Fibroblast of mammary gland (primary cell): ENCODE measurements at places on chromosomes 11 and 22.

DNA sequence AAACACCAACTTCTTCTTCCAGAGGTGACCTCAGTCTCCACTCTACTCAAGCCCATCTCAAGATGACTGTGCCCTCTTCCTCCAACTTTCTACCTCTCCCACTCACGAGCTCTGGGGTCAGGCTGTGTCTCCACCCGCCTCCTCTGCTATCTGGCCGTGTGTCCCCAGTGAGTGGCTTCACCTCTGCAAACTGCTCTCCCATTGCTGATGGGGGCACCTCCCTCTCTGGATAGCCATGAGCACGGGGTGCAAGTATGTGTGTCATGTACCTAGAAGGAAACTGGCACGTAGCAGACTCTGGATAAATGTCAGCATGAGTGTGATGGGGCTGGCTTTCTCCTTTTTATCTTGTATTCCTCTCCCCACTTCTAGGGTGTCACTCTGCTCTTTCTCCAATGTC is 18.3 kb upstream of the RAC2 start:
- no peak for DNase-seq

GRCh38 chr11:11558826-11559225 is 63.0 kb downstream of the GALNT18 start:
- DNase-seq = no peak

GRCh38 chr11:87081358-87081757 is 43.6 kb downstream of the TMEM135 start:
- DNase-seq = no peak

DNA sequence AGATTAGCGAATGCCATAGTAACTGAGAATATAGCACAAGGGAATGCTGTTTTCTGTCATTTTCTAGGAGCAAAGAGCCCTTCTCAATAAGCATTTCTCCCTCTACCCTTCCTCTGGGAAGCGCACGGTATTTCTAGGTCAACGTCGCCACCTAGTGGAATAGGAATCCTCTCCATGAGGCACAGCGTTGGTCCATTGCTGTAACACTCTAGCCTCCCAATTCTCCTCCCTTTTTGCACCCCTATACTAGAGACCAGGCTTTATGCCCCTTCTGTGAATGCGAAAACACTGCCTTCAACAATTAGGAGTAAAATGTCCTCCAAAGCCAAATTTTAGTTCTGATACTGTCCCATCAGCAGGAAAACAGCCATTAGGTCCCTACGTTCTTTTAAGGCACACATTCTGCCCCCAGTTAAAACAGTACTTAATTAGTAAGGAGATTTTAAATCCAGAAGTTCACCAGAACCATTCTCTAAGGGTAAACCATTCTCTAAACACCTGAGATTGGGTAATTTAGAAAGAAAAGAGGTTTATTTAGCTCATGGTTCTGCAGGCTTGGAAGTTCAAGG is 12.8 kb upstream of the HYLS1 start:
- peak; percentile 74 for DNase-seq

DNA sequence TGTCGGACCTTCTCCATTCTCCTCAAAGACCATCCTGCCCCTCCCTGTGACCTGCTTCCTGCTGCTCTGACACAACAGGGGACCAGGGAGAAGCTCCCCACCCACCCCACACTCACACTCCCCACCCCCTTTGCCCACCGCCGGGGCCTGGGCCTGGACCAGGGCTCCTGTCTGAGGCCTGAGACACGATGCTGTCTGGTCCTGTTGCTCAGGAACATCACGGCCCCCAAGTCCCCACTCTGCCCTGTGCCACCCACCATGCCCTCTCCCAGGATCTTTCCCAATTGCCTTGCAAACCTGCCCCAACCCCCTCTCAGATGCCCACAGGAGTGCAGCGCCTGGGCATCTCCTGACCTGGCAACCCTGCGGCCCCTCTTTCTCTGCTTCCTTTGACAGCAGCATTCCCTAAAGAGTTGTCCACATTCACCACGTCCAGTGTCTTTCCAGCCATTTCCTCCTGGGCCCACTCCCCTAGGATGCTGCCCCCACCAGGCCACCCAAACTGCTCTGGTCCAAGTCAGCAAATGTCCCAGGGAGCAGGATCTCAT is 10.8 kb downstream of the CSF2RB start:
- DNase-seq = no peak

GRCh38 chr11:94000659-94001058 is 20.5 kb upstream of the HEPHL1 start:
- peak; percentile 45 for DNase-seq

DNA sequence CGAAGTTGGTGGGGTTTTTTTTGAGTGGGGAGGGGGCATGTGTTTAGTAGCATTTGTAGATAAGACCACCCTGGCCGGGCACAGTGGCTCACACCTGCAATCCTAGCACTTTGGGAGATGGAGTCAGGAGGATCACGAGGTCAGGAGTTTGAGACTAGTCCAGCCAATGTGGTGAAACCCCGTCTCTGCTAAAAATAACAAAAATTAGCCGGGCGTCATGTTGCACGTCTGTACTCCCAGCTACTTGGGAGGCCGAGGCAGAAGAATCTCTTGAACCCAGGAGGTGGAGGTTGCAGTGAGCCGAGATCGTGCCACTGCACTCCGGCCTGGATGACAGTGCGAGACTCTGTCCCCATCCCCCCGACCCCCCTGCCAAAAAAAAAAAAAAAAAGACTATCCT is 34.6 kb downstream of the CECR2 start:
- no peak for DNase-seq

DNA sequence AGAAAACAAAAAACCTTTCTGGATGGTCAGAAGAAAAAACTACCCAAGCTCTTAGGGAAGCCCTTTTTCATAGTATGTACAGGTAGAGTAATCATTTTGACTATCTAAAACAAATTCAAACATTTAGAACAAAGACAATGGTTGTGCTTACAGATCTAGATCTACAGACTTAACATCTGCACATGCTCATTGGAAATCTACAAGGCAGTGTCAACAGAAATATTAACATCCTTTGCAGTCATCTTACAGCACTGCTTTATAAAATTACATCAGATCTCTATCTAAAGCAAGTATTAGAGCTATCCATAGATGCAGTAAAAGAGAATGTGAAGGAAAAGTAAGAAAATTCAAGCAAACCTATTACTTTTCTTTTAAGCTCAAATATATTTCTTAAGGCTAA is 110.3 kb downstream of the CADM1 start:
- DNase-seq = no peak

GRCh38 chr22:48799227-48799970 is 1028.3 kb downstream of the BRD1 start:
- no peak for DNase-seq

- no peak for DNase-seq
These were observed 68.1 kb upstream of the LMO1 start for GRCh38 chr11:8331767-8332166.

DNA sequence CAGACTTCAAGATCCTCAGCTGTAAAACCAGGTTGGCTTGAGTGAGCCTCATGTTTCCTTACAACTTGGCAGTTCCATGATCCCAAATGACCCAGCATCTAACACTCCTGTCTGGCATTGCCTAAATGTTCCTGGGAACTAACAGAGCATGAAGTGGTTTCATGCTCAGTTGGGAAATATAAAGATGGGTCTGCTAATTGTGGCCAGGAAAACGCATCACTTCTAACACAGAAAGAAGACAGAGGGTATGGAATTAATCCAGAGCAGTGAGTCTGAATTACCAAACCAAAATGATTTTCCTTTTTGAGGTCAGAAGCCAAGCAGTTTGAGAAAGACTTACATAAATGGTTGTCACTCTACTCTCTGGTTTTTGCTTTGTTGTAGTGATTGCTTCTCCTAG is 60.5 kb upstream of the MMP13 start:
- peak; percentile 42 for DNase-seq

DNA sequence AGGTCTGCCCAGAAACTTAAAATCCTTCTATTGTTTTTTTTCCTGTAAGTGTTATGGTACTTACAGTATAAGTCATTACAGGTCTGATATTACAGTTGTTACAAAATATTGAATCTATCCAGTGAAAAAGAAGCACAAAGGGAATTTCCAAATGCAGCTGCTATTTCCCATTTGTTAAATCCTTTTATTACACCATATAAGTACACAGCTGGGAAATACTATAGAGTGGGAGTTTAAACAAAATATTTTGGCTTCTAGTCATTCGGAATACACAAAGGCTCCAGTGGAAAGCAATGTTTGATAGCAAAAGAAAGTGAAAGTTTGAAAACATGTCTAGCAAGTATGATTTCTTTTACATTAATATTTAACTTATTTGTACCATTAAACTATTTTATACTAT is 18.0 kb downstream of the SOX6 start:
- DNase-seq = no peak

DNA sequence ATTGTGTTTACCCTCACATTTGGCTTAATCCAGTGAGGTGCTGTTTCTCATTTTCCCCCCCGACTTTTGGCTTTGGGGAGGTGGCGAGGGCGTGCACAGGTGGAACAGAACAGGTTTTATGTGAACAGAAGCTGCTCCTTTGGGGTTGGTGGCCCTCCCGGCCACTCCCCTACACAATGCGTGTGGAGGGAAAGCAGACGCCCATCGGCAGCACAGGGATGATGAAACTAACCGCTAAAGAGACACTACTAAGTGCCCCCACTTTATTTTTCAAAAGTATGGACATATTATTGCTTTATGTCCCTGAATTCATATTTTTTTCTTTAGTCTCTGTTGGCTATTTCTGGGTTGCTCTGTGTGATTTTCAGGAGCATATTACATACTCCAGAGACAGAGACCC is 160.9 kb downstream of the ENTHD1 start:
- DNase-seq = no peak

DNA sequence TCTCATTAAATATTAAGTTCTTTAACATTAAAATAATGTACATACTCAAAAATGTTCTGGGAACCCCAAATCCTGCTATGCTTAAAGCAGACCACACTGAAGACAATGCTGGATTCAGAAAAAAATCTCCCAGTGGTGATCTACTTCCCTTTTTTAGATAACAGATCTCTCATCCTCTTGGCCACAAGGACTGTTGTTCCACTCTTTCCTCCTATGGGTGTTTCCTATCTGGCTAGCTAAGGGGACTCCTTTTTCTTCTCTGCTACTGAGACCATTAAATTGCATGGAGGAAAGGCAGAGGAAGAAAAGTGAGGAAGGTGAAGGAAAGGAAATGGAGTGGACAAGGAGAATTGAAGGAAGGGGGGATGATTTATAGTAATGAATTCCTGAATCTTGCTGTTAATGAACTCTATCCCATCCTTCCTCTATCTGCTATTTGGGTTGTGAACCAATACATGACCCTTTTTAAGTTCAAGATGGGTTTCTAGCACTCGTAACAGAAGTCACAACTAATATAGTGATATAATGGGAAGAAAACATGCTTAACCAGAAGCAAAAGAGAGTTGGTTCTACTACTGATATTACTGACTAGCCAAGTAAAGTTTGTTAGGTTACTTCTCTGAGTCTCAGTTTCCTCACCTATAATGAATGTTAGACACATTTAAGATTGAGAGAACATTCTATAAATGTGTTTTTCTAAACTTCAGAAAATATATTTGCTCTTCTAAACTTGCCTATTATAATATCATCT is 53.2 kb downstream of the PIK3C2A start:
- DNase-seq = no peak

DNA sequence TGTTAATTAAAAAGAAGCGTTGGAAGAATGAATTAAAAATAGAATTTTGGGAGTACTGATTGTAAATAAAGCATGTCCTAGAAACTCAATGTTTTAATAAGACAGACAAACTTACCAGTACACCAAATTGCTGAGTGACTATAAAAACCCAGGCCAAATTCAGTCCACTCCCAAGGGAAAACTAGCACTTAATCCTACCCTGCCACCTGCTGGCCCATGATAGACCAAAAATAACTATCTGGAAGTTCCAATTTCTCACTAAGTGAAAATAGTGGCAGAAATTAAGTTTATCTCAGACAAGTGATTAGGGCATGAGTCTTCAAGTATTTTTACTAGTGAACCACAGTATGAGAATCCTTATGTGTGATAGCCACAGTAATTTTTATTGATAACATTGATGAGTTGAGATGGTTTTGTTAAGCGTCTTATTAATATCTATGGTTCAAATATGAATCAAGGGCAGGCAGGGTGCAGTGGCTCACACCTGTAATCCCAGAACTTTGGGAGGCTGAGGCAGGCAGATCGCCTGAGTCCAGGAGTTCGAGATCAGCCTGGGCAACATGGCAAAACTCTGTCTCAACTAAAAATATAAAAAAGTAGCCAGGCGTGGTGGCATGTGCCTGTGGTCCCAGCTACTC is 9.8 kb upstream of the DDX10 start:
- DNase-seq = peak; percentile 66

- DNase-seq = no peak
These were observed 21.4 kb upstream of the ACRV1 start for GRCh38 chr11:125701858-125702621.

GRCh38 chr22:20284471-20285086 is 16.5 kb upstream of the RTN4R start:
- no peak for DNase-seq

GRCh38 chr11:23313001-23313400 is 452.7 kb upstream of the CCDC179 start:
- no peak for DNase-seq
